ENCODE measurements at places on chromosomes 6 and 20. TPM values are rescaled to one million over a fixed set of nuclear protein-coding genes. Genes with fewer than 3 reads are reported as not detected.

DNA sequence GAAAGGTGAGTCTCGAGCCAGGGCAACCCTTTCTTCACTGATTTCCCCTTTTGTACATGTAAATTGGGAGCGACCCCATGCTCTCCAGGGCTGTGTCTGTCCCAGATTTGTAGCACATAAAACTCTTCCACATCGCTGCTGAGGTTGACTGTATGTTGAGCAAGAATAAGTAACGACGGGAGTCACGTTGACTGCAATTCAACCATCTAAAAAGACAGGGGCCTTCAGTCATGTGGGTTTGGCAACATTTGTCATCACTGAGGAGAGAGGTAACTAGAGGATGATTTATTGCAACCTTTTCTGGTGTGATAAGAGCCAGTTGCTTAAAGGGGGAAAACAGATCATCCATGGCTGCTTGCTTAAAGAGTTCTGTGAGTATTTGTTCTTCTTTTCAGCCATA is 159.4 kb upstream of the SULF2 start:
- H3K36me3 ChIP-seq: no peaks in the 10 kb centered on the region
- no peak for DNase-seq
- peaks cover 3% of the 10 kb centered on the region for H3K27me3 ChIP-seq
- H3K4me3 ChIP-seq: no peak overlapping the region
- no peaks in the 10 kb centered on the region for H3K4me1 ChIP-seq
- H3K27ac ChIP-seq: no peak overlapping the region

- no peak overlapping the region for H3K4me3 ChIP-seq
- no peak overlapping the region for H3K27ac ChIP-seq
- H3K4me1 ChIP-seq: no peaks in the 10 kb centered on the region
- no peaks in the 10 kb centered on the region for H3K27me3 ChIP-seq
- no peaks in the 10 kb centered on the region for H3K36me3 ChIP-seq
These were observed 9.6 kb upstream of the PRIM2 start for GRCh38 chr6:57307850-57308249.

- no peak for DNase-seq
- no peak overlapping the region for H3K27ac ChIP-seq
- H3K27me3 ChIP-seq: no peaks in the 10 kb centered on the region
- no peaks in the 10 kb centered on the region for H3K36me3 ChIP-seq
These were observed 84.6 kb downstream of the MAN1A1 start for GRCh38 chr6:119264854-119265397.

DNA sequence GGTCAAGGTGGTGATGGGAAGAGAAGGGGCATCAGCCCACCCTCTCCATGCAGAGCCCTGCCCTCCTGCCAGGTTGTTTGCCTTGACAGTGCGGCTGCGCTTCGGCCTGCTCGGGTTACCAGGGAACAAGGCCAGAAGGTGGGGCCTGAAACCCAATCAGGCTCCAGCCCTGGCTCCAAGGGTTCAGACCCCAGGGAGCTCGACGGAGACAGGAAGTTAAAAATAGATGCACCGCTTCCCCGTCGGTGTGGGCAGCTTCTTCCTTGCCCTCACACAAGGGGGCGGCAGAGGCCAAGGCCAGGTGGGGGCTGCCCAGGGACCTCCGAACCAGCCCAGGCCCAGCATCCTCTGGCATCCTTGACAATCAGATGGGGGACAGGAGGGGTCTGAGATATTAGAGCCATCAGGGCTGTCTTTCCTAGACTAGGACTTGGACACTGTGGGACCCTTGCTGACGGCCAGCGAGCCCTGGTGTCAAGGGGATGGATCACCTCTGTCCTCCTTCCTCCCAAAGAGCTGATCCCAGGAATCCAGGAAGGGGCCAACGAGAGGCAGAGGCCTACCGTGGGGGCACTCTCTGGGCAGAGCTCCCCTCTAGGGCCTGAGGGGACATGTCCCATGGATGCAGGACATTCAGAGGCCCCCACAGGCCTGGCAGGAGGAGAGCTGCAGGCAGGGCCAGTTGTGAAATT is 65.2 kb downstream of the RIPOR3 start:
- no peaks in the 10 kb centered on the region for H3K36me3 ChIP-seq
- no peak overlapping the region for H3K4me3 ChIP-seq
- no peaks in the 10 kb centered on the region for H3K27me3 ChIP-seq
- no peak overlapping the region for H3K27ac ChIP-seq
- no peak for DNase-seq

DNA sequence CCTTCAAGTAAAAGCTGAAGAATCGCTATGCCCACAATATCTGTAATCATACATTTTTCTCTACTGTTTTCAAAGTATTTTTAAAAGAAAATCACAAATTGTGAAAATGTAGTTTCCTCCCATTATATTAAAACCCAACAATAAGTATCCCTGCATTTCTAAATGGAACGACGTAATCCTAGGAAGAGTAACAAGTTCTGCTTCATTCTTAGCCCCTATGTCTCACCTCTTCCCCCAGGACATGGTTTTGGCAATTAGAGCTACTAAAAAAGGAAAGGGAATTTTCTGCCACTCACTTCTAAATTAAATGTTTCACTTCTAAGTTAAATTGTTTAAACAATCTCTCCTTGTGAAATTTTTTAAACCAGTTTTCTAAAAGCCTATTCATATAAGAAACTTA is 47.4 kb downstream of the TBPL1 start:
- no peaks in the 10 kb centered on the region for H3K36me3 ChIP-seq
- H3K27ac ChIP-seq: no peak overlapping the region
- H3K4me1 ChIP-seq: no peaks in the 10 kb centered on the region
- no peaks in the 10 kb centered on the region for H3K27me3 ChIP-seq

DNA sequence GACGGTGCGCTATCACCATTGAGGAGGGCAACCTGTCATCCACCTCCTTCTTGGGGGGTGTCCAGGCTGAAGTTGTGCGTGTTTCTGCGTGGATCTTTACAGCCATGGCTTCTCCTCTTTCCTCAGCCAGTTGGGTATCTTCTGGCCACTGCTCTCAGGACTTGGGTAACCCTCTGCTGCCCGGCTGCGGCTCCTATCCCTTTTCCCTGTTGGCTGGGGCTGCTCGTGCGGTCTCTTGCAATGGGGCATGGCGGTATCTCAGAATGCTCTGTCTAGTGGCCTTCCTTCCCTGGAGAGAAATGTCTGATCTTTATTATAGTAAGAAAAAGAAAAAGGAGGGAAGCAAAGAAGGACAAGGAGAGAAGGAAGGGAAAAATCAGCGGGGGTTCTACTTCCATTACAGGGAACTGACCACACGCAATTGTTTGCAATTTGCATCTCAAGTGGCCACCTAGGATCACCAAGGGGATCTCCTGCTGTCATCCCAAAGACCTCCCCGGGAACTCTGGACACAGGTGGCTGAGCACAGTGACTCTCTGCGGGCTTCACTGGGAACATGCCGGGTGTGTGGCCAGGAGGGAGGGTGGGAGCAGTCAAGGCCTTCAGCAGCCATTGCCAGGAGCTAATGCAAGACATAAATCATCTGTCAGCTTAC is 60.8 kb downstream of the NPEPL1 start:
- H3K27me3 ChIP-seq: no peaks in the 10 kb centered on the region
- H3K4me1 ChIP-seq: no peaks in the 10 kb centered on the region
- H3K36me3 ChIP-seq: no peaks in the 10 kb centered on the region
- no peak overlapping the region for H3K4me3 ChIP-seq
- H3K27ac ChIP-seq: no peak overlapping the region
- DNase-seq: no peak

GRCh38 chr6:75201021-75201420 is 4.8 kb downstream of the COL12A1 start:
- peaks cover 31% of the 10 kb centered on the region for H3K27me3 ChIP-seq
- no peaks in the 10 kb centered on the region for H3K36me3 ChIP-seq
- H3K4me1 ChIP-seq: peaks cover 16% of the 10 kb centered on the region
- no peak overlapping the region for H3K4me3 ChIP-seq
- no peak for DNase-seq

SLC25A27 gene
- 0.85 TPM for total RNA-seq
